Right lobe of liver (tissue), 6 donors: ENCODE measurements at places on chromosomes 1 and 21. TPM values are rescaled to one million over a fixed set of nuclear protein-coding genes. Genes with fewer than 3 reads are reported as not detected.
A peak's percentile ranks its signal among the peaks of the same experiment; 100 is the strongest.

DNA sequence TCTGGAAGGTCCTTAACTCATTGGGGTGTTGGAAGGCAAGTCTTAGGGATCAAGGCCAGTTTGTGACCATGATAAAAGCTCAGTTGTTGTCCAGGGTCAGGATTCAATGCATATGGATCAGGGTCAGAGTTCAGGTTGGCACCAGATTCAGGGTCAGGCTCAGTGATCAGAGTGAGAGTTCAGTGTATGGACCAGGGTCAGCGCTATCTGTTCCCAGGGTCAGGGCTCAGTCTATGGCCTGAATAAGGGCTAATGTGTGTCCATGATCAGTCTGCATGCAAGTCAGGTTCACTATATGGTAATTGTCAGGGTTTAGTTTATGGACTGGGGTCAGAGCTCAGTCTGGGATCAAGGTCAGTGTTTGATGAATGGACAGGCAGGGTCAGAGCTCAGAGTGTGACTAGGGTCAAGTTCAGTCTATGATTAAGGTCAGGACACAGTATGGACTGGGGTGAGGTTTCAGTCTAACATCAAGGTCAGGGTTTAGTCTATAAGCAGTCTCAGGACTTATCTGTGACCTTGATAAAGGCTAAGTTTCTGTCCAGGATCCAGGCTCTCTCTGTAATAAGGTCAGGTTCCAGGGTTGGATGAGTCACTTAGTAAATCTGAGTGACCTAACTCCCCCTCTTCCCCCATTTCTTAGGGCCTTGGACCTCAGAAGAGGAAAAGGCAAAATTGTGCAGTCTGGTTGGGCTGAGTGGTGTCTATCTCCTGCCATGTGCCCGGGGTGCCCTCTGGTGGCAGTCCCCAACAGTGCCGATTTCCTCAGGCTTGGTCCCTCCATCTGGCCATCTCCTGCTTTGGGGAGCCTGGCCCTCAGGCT, 23.8 kb downstream of the KNCN start:
- no peaks in the 10 kb centered on the region for H3K36me3 ChIP-seq
- no peaks in the 10 kb centered on the region for H3K27me3 ChIP-seq
- peak; percentile 79 for DNase-seq
- peaks cover 12% of the 10 kb centered on the region for H3K4me1 ChIP-seq
- no peak overlapping the region for H3K27ac ChIP-seq

GRCh38 chr1:230413061-230413460, 13.1 kb downstream of the PGBD5 start:
- no peaks in the 10 kb centered on the region for H3K27me3 ChIP-seq
- no peaks in the 10 kb centered on the region for H3K4me1 ChIP-seq
- H3K36me3 ChIP-seq = no peaks in the 10 kb centered on the region
- H3K27ac ChIP-seq = no peak overlapping the region
- H3K4me3 ChIP-seq = no peak overlapping the region
- no peak for DNase-seq

DNA sequence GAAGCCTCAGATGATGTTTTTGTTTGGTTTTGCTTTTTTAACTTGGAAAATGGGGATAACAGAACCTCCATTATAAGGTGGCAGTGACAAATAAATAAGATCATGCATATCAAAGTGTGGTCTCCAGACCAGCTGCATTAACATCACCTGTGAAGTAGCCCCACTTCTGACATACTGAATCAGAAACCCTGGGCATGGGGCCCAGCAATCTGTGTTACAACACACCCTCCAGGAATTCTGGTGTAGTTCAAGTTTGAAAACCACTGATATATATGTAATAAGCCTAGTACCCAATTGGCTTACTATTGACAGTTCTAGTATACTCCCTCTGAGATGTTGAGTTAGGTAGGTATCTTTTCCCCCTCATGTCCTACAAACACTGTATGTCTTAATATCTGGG, 24.1 kb upstream of the RNF19B start:
- no peaks in the 10 kb centered on the region for H3K4me1 ChIP-seq
- no peaks in the 10 kb centered on the region for H3K36me3 ChIP-seq
- H3K4me3 ChIP-seq = no peak overlapping the region
- H3K27ac ChIP-seq = peak overlapping the region; percentile 34
- no peaks in the 10 kb centered on the region for H3K27me3 ChIP-seq

DNA sequence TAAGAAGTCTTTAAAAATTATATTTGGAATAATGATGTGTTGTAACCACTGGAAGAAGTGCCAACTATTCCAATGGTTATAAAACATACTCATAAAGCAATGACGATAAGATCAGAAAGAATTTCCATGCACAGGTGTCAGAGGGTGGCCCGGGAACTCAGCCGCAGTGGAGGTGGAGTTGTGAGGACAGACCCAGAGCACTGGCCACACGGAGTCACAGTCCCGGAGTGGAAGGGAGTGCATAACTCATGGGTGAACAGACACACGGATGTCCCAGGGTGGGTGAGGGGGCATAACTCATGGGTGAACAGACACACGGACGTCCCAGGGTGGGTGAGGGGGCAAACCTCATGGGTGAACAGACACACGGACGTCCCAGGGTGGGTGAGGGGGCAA, 2.5 kb downstream of the KRTAP10-4 start:
- DNase-seq = no peak
- H3K27me3 ChIP-seq = no peaks in the 10 kb centered on the region
- no peaks in the 10 kb centered on the region for H3K36me3 ChIP-seq
- no peak overlapping the region for H3K27ac ChIP-seq
- no peak overlapping the region for H3K4me3 ChIP-seq
- H3K4me1 ChIP-seq = no peaks in the 10 kb centered on the region

- H3K4me1 ChIP-seq = no peaks in the 10 kb centered on the region
- H3K4me3 ChIP-seq = peak overlapping the region; percentile 67
- H3K27ac ChIP-seq = no peak overlapping the region
- H3K27me3 ChIP-seq = no peaks in the 10 kb centered on the region
These were observed 2.2 kb downstream of the NRIP1 start for GRCh38 chr21:15062606-15062965.

DNA sequence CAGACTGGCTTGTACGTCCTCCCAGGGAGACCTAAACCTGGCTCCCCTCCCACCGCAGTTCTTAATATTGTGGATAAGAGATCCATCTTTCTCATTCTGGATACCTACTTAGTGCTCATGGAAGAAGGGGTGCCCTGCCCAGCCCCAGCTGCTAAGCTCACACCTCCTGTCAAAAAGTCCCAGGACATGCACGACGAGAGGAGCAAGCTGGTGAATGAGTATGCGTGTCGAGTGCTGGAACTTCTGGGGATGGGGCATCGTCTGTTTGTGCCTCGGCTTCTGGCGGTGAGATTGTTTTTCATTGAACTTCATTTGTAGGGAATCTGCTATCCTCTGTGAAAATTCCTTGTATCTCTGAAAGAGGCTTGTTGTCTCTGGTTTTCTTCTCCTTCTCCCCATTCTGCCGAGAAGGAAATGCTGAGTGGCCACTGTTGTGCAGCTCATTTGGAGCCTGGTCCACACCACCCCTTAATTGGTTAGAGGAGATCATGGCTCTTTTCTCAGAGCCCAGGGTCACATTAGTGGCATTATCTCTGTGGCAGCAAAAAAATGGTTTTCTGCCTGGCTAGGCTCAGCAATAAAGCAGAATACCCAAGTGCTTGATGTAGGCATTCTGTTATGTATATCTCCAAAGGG, 199.4 kb upstream of the CACYBP start:
- H3K36me3 ChIP-seq = no peaks in the 10 kb centered on the region
- peak overlapping the region; percentile 11 for H3K27ac ChIP-seq
- no peaks in the 10 kb centered on the region for H3K27me3 ChIP-seq

DNA sequence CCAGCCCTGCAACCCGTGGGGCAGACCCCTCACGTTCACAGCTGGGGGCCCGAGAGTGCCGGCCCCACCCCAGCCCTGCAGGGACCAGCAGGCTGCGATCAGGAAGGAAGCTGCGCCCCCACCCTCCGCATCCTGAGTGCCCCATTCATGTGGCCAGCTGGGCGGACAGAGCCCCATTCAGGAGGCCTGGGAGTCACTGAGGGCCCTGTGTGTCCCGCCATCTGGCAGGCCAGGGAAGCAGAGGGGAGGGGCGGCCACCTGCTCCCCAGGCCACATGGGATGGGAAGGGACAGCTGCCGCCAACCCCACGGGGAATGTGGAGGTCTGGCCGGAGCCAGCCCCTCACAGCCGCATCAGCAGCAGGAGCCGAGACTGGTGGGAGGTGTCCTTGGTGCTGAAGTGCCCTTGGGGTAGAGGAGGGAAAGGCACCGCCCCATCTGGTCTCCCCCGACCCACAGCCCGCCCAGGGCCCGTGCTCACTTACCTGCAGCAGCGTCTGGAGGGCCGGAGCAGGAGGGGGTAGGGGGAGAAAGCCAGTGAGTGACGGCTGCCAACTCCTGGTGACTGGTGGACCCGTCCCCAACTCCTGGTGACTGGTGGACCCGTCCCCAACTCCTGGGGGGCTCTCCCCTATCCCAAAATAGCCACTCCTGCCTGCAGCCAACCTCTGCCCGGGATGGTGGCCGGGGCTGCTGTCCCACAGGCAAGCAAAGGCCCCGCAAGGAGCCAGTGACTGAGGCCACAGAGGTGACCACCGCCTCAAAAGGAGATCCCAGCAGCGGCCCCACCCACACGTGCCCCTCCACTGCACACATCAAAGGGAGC, 8.7 kb downstream of the ACAP3 start:
- no peak overlapping the region for H3K4me3 ChIP-seq
- H3K27ac ChIP-seq = no peak overlapping the region
- H3K36me3 ChIP-seq = no peaks in the 10 kb centered on the region
- no peak for DNase-seq
- no peaks in the 10 kb centered on the region for H3K4me1 ChIP-seq

DNA sequence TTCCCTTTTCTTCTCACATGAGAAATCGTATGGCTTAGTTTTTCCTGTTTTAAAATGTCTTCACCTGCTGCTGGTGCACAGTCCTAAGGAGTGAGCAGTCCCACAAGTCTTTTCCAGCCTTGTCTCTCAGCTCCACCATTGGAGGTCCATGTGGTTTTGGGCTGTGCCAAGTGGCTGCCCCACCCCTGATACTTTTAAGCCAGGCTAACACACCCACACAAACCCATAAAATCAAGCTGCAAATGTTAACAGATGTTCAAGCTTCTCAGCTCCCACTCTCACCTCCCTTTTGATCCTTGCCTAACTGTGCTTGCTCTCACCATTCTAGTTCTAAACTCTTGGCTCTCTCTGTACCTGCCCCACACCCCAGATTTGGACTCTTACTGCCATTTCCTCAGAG, 74.5 kb upstream of the COL24A1 start:
- no peaks in the 10 kb centered on the region for H3K27me3 ChIP-seq
- H3K4me3 ChIP-seq = no peak overlapping the region
- no peak overlapping the region for H3K27ac ChIP-seq
- no peaks in the 10 kb centered on the region for H3K4me1 ChIP-seq
- no peak for DNase-seq
- no peaks in the 10 kb centered on the region for H3K36me3 ChIP-seq

DNA sequence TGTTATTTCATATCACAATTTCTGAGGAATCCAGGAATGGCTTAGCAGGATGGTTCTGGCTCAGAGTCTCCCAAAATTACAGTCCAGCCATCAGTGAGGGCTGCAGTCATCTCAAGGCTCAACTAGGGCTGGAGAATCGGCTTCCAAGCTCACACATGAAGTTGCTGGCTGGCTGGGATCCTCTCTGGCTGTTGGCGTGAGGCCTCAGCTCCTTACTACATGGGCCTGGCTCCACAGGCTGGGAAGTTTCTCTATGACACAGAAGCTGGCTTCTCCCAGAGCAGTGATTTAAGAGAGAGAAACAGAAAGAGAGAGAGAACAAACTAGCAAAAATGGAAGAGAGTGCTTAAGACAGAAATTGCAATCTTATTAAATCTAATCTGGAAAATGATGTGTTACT, 38.8 kb upstream of the RGS8 start:
- no peak for DNase-seq
- H3K4me3 ChIP-seq = no peak overlapping the region
- no peaks in the 10 kb centered on the region for H3K27me3 ChIP-seq
- H3K36me3 ChIP-seq = no peaks in the 10 kb centered on the region

- no peak for DNase-seq
- H3K4me3 ChIP-seq = no peak overlapping the region
- no peaks in the 10 kb centered on the region for H3K27me3 ChIP-seq
- H3K4me1 ChIP-seq = no peaks in the 10 kb centered on the region
These were observed 10.9 kb upstream of the C4BPB start for GRCh38 chr1:207077470-207078377.

DNA sequence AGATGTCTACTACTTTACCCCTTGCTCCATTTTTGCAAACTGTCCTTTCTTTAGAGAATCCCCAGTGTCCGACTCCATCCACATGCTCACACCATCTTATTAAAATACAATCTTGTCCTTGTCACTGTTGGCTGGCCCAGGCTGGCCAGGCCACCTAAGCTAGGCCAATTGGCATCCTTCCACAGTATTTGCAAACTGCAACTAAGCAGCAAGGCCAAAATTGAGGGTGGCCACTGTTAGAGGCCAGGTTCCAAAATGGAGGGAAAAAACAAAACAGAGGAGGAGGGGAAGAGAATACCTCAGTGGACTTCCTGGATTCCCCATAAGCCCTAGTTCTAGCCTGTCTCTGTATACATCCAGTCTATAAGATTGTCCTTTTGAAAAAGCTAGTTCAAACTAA, 4.3 kb downstream of the FAM89A start:
- H3K4me3 ChIP-seq = no peak overlapping the region
- no peaks in the 10 kb centered on the region for H3K27me3 ChIP-seq
- DNase-seq = peak; percentile 71
- no peak overlapping the region for H3K27ac ChIP-seq

DNA sequence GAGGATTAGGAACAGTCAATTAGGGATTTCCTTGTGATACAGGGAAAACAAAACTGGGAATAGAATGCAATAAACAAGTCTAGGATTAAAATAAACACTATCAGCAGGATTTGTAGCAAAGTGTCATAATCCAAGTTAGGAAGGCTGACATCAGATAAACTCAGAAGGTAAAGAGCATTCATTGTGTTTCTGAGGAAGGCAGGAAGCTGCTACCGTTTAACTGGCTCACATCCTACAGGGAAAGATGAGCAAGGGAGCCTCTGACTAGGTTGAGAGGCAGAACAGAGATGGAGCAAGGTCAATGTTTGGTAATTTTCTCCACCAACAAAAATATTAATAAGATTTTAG, 124.7 kb downstream of the POU2F1 start:
- no peaks in the 10 kb centered on the region for H3K27me3 ChIP-seq
- no peaks in the 10 kb centered on the region for H3K36me3 ChIP-seq
- DNase-seq = no peak
- no peak overlapping the region for H3K27ac ChIP-seq

- no peaks in the 10 kb centered on the region for H3K27me3 ChIP-seq
- DNase-seq = no peak
- no peak overlapping the region for H3K4me3 ChIP-seq
- H3K36me3 ChIP-seq = no peaks in the 10 kb centered on the region
These were observed 11.9 kb upstream of the CBR3 start for GRCh38 chr21:36122977-36123376.

- H3K4me1 ChIP-seq = peaks cover 15% of the 10 kb centered on the region
- peak overlapping the region; percentile 43 for H3K4me3 ChIP-seq
- H3K27ac ChIP-seq = no peak overlapping the region
- peak; percentile 85 for DNase-seq
- H3K36me3 ChIP-seq = peaks cover 21% of the 10 kb centered on the region
These were observed 11.4 kb upstream of the PHLDA3 start for GRCh38 chr1:201480231-201481003.

- no peaks in the 10 kb centered on the region for H3K27me3 ChIP-seq
- DNase-seq = peak; percentile 55
- H3K4me1 ChIP-seq = no peaks in the 10 kb centered on the region
- H3K36me3 ChIP-seq = no peaks in the 10 kb centered on the region
- no peak overlapping the region for H3K27ac ChIP-seq
These were observed 23.1 kb upstream of the ERI3 start for GRCh38 chr1:44377925-44378784.

GRCh38 chr1:58722967-58723366, 23.1 kb upstream of the MYSM1 start:
- no peaks in the 10 kb centered on the region for H3K27me3 ChIP-seq
- H3K36me3 ChIP-seq = no peaks in the 10 kb centered on the region
- no peak overlapping the region for H3K4me3 ChIP-seq
- no peaks in the 10 kb centered on the region for H3K4me1 ChIP-seq

AADACL4 gene
- total RNA-seq = not detected

USP48 gene
- total RNA-seq = 24.0 TPM

GAS5 gene
- total RNA-seq = 85.2 TPM

FASLG gene
- not detected for total RNA-seq

ANKRD45 gene
- 0.15 TPM for total RNA-seq

CNR2 gene
- total RNA-seq = 0.07 TPM

GPR25 gene
- not detected for total RNA-seq
